Liver (tissue), 10 donors: ENCODE measurements at places on chromosomes 4 and X. TPM values are rescaled to one million over a fixed set of nuclear protein-coding genes. Genes with fewer than 3 reads are reported as not detected.

Gene IL2
- not detected for total RNA-seq

Gene MAGEA10
- total RNA-seq = not detected

Gene XAGE1A
- not detected for total RNA-seq

Gene CLDN22
- 0.05 TPM for total RNA-seq

Gene CDKL2
- 0.14 TPM for total RNA-seq

Gene FAM53A
- total RNA-seq = 0.51 TPM

Gene LRCH2
- 0.42 TPM for total RNA-seq

Gene SLC10A4
- 1.8 TPM for total RNA-seq

Gene TACR3
- not detected for total RNA-seq

Gene FAM133A
- not detected for total RNA-seq

Gene GSX2
- not detected for total RNA-seq
